ENCODE measurements at places on chromosomes 7 and 10.

DNA sequence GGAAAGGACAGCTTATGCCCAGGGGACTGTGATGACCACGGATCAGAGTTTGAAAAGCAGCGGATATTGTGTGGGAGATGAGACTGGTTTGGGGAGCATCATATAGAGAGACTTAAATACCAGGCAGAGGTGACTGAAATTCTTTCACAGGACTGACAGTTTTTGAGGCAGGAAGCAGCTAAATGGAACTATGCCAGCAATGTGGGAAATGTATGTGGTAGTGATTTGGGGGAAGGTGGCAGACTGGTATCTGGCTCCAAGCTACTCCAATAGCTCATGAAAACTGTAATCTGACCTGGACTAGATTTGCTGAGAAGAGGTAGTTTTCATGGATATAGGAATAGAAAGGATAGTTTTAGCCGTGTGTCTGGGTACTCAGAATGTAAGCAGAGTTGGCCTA lies 592.6 kb downstream of the REEP3 start:
- DNase-seq = no peak

GRCh38 chr10:56142092-56142728 lies 218.8 kb downstream of the ZWINT start:
- no peak for DNase-seq

DNA sequence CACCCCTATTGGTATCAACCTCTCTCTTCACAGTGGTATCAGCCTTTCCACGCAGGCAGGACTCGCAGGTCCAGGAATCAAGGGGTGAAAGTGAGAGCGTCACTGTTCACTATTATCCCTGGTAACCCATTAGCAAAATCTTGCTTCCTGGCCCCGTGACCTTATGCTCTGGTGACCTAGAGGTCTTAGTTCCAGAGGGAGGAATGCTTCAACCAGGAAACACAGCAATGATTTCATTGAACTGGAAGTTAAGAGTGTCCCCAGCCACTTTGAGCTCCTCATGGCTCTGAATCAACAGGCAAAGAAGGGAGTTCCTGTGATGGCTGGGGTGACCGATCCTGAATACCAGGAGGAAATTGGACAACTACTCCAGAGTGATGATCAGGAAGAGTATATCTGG lies 90.6 kb downstream of the CUL2 start:
- DNase-seq = no peak

- DNase-seq = no peak
Measured at GRCh38 chr10:28906934-28907333, 229.6 kb downstream of the BAMBI start.

DNA sequence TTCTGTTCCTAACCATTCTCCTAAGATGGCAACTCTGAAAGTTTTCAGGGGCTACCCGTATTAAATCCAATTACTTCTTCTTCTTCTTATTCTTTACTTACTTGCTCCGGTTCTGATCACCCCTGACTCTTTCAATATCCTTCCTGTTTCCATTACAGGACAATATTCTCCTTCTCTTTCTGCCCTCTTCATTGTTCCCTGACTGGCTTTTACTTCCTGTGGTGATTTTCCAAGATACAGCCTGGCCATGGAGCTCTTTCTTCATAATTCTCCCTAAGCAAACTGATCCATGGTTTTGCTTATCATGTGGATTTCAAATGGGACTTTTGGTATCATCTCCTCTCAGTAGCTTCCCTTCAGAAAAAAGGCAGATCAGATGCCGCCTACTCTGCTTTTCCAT lies 35.4 kb downstream of the CCDC186 start:
- no peak for DNase-seq

GRCh38 chr10:124597846-124598165 lies 136.2 kb downstream of the LHPP start:
- no peak for DNase-seq

GRCh38 chr10:86109421-86109820 lies 257.2 kb downstream of the GRID1 start:
- DNase-seq = no peak

DNA sequence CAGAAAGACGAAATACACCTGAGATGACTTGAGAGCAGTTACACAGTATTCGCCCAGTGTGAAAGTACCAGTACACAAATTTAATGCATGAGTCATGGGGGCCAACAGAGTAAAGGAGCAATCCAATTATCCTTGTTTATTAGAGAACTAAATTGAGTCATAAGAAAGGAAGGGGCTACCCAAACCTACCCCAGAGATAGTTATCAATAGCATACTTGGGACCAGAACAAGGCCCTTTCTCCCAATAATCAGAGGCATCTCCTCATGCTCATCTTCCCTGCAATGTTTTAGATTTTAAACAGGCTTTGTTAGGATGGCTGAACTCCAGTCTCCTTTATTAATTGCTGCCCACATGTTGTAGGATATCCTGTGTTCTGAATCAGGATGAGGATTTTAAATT lies 239.7 kb upstream of the LRGUK start:
- DNase-seq = no peak

Measured in naive B cell (primary cell).